ENCODE measurements at places on chromosomes 2 and 18. TPM values are rescaled to one million over a fixed set of nuclear protein-coding genes. Genes with fewer than 3 reads are reported as not detected.

Gene LONRF2
- total RNA-seq: 19.0 TPM

Gene KIF3C
- 2.0 TPM for total RNA-seq

Gene NEURL3
- not detected for total RNA-seq

Gene FIGN
- total RNA-seq: 12.9 TPM

Gene SLC16A14
- total RNA-seq: 3.4 TPM

Gene PSTPIP2
- 1.8 TPM for total RNA-seq

Gene CGREF1
- total RNA-seq: 0.80 TPM

Gene PRKAG3
- 0.14 TPM for total RNA-seq

Gene GNLY
- 1.5 TPM for total RNA-seq

Gene DAW1
- total RNA-seq: 0.19 TPM

Gene PIEZO2
- 0.33 TPM for total RNA-seq

Gene REG1B
- not detected for total RNA-seq
